ENCODE measurements at places on chromosomes 5 and 9. TPM values are rescaled to one million over a fixed set of nuclear protein-coding genes. Genes with fewer than 3 reads are reported as not detected.

- no peak for DNase-seq
Observed at GRCh38 chr5:96087939-96088338, 126.3 kb upstream of the ELL2 start.

Gene HMMR
- total RNA-seq = 31.0 TPM

DNA sequence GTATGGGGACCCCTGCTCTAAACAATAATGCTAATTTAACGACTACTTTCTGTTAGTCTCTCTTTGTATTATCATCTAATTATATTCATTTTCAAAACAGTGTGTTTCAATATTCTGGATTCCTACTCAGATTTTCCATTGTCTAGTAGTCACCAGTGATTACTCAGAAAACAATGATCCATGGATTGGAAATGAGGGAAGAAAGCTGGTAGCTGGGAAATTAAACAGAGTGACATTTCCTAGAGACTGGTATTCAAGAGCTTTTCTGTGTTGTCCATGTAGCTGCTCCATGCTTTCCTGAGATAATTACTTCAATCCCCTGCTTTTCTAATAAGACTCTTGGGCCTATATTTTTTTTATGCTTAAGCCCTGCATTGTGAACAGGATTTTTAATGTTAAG, 1862.1 kb upstream of the C9orf72 start:
- no peak for DNase-seq

Gene SNCAIP
- total RNA-seq = not detected

DNA sequence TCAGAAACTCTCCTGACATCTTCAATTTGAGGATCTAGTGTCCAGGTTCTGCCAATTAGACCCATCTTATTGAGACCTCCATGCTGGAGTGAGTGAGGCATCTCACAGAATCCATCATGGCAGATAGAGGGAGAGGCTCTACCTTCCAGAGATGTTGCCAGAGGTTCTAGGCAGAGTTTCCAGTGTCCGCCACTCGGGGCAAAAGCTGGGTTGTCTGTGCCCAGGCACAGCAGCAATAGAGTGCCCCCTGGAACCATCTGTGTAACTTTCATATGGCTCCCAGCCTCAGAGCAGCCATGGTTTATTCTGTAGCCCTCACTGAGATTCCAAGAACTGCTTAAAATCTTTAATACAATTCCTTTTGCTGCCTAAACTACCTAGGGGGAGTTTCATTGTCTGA, 16.6 kb upstream of the CCDC112 start:
- DNase-seq = no peak

DNA sequence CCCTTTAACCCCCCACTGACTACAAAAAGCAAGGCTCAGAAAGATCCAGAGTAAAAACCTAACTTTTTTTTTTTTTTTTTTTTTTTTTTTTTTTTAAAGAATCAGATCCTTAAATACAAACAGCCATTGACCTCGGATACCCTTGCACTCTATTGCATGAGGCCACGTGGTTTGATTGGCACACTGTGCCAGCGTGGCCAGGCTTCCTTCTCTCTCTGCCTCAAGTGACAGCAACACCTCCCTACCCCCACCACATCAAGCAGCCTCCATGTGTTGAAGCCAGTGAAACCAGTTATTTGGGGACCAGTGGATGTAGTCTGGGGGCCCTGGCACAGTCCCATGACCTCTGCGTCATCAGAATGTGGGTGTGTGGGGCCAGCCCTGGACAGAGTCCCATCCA, 71.4 kb downstream of the OTULIN start:
- no peak for DNase-seq

DNA sequence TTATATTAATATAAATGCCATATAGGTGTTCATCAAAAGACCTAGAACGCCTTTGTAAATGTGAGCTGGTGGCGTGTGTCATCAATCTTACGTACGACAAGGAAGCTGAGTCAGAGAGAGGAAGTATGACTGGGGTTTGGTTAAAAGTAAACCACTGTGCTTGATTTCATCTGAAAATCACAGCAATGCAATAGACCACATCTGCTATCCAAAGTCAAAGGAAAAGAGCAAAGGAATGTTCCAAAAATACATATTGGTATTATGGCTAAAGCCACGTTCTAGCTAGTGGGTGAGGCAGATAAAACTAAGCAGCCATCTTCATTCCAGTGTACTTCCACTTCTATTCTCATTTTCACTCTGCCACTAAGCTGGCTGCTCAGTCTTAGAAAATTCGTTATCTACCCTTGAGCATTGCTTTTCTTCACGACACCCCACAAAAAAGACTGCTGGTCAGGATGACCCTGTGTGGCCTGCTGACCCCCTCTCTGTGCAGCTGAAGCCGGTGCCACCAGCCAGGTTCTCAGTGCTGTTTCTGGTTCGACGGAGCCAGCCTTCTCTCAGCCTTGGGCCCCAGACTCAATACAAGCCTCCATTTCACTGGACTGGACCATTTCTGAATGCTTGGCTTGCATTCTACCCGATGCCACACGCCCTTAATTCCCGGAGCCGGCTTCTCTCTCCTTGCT, 23.8 kb downstream of the SHC3 start:
- DNase-seq = peak; percentile 90

- no peak for DNase-seq
Observed at GRCh38 chr9:136370687-136371532, 2.6 kb downstream of the CARD9 start.

Gene HK3
- not detected for total RNA-seq

DNA sequence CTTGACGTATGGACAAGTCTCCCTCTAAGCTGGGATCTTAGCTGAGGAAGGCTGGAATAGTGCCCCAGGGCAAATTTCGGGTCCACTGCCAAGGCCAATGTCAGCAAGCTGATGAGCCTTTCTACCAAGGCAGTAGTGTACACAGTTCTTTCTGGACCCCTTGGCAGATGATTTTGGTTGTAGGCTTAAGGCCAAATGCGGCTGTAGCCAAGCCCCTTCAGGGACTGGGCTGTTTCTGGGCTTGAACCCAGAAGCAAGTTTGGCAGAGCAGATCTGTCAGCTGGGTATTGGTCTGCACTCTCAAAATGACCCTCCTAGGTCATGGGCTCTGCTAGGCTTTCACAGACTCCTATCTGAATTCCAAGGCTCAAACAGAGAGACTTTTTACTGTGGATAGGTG, 121.6 kb downstream of the ADAMTSL1 start:
- DNase-seq = no peak

Gene IL31RA
- total RNA-seq = 3.4 TPM

DNA sequence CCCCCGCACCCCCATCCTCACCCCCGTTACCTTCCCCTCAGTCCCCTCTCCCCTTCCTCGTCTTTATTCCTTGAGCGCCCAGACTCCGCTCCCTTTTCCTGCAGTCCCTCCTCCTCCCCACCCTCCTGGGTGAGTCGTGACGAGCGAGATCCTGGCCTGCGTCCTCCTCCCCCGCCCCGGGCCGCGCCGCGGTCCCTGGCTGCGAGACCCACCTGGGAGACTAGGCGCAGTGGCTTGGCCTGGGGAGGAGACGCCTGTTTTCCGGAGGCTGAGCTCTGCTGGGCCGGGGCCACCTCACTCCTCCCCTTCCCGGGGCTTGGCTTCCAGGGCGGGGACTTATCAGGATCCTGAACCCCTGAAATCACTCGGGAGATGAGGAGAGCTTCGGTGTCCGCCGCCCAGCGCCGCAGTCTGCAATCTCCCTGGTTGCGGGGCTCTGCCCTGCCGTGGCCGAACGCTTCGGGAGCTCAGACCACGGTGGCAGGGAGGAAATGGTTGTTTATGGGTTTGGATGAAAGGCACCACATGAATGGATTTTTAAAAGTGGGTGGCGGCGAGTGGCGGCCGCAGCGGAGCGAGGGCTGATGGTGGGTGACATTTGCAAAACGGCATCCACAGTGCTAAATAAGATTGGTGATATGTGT, 984 bp downstream of the STXBP1 start:
- no peak for DNase-seq

Gene OSMR
- 31.5 TPM for total RNA-seq

All from foreskin keratinocyte (primary cell).